ENCODE measurements at places on chromosomes 1 and 21. TPM values are rescaled to one million over a fixed set of nuclear protein-coding genes. Genes with fewer than 3 reads are reported as not detected.

Gene TOR1AIP1
- total RNA-seq = 39.6 TPM

Gene CHIT1
- total RNA-seq = not detected

Gene ADAMTSL4
- total RNA-seq = 5.3 TPM

Gene CFAP74
- total RNA-seq = not detected

GRCh38 chr1:1730870-1731269 lies 6.7 kb upstream of the CDK11A start:
- no peak for DNase-seq
- no peak overlapping the region for H3K4me3 ChIP-seq
- no peaks in the 10 kb centered on the region for H3K4me1 ChIP-seq
- H3K27me3 ChIP-seq = no peaks in the 10 kb centered on the region
- H3K27ac ChIP-seq = no peak overlapping the region
- peaks cover 3% of the 10 kb centered on the region for H3K36me3 ChIP-seq

GRCh38 chr1:164320790-164321731 lies 237.9 kb upstream of the PBX1 start:
- H3K27ac ChIP-seq = no peak overlapping the region
- no peaks in the 10 kb centered on the region for H3K36me3 ChIP-seq
- peak overlapping the region; percentile 46 for H3K4me3 ChIP-seq
- H3K4me1 ChIP-seq = peaks cover 2% of the 10 kb centered on the region

DNA sequence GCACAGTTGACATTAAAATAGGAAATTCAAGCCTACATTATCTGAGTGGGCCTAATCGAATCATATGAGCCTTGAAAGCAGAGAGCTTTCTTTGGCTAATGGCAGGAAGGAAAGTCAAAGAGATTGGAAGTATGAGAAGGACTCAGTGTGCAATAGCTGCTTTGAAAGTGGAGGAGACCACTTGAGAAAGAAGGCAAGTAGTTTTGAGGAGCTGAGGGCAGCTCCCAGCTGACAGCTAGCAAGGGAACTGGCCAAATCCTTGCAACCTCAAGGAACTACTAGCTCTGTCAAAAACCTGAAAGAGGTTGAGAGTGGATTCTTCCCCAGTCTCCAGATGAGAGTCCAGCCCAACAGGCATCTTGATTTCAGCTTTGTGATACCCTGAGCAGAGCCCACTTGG lies 149.0 kb upstream of the CACYBP start:
- H3K4me3 ChIP-seq = no peak overlapping the region
- H3K36me3 ChIP-seq = no peaks in the 10 kb centered on the region
- H3K27ac ChIP-seq = no peak overlapping the region
- no peaks in the 10 kb centered on the region for H3K4me1 ChIP-seq

DNA sequence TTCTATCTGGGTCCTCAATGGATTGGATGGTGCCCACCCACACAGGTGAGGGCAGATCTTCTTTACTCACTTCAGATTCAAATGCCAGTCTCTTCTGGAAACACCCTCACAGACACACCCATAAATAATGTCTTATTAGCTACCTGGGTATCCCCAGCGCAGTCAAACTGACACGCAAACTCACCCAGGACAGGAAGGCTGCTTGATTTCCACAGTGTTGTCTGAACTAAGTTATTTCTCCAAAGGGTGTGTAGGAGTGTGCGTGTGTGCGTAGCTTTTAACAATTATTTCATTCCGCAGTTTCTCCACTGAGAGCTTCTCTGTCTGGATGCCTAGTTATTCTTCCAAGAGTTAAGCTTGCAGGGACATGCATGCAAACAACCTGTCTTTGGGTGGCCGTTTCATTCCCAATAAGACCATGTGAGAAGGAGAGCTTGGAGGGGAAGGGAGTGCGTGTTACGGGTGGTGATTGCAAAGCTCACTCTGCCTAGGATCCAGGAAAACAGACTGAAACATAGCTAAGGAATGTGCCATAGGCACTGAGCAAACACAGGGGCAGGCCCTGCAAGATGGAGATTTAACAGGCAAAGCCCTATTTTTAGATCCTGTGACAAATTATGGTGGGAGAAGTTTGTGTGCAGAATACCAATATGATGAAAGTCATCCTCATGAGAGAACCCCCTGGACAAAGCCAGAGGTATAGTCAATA lies 269.7 kb downstream of the DYRK1A start:
- H3K27me3 ChIP-seq = peaks cover 5% of the 10 kb centered on the region
- peak; percentile 66 for DNase-seq
- H3K4me3 ChIP-seq = no peak overlapping the region
- H3K27ac ChIP-seq = peak overlapping the region; percentile 79

DNA sequence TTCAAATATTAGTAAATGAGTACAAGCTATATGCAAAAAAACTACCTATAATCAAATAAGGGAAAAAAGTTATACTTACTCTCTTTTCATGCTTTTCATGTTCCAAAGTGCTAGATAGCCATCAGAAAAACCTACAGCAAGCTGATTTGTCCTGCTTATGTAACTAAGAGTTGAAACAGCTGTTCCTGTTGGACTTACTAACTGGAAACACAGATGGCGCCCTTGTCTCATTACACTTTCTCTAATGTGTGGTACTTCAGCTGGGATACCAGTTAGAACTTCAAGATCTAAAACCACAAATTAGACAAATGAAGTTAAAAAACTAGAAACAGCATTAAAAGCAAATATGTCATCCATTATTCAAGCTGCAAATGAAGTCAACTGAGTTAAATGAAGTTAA lies 24.3 kb downstream of the AHCTF1 start:
- H3K4me1 ChIP-seq = no peaks in the 10 kb centered on the region
- peaks cover 35% of the 10 kb centered on the region for H3K36me3 ChIP-seq
- DNase-seq = peak; percentile 55
- no peaks in the 10 kb centered on the region for H3K27me3 ChIP-seq
- H3K4me3 ChIP-seq = no peak overlapping the region

DNA sequence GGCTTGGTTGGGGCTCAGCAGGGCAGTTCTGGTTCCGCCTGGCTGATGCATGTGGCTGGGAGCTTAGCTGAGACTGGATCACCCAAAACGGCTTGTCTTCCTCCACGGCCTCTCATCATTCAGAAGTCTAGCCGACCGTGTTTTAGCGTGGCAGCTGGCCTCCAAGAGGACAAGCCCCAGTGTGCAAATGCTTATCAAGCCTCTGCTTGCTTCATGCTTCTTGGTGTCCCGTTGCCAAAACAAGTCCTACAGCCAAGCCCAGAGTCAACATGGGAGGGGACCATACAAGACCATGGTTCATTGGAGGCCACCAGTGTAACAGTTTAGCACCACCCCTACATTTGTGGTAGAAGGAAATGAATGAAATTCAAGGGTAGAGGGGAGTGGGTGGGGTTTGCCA lies 10.5 kb upstream of the KDF1 start:
- no peaks in the 10 kb centered on the region for H3K36me3 ChIP-seq
- H3K4me3 ChIP-seq = no peak overlapping the region
- H3K4me1 ChIP-seq = peaks cover 6% of the 10 kb centered on the region

DNA sequence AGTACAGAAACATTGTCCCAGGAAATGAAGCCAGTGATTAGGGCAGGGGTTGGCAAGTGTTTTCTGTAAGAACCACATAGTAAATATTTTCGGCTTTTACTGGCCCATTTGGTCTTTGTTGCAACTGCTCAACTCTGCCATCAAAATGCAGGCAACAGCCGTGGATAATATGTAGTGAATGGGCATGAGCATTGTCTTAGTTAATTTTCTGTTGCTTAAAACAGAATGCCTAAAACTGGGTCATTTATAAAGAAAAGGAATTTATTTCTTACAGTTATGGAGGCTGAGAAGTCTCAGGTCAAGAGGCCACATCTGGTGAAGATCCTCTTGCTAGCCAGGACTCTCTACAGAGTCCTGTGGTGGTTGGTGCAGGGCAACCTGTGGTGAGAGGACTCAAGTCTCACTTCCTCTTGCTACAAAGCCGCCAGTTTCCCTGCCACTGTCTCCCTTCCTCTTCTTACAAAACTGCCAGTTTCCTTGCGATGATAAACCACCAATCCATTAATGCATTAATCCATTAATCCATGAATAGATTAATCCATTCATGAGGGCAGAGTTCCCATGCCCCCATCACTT lies 166.4 kb downstream of the PSMG1 start:
- H3K36me3 ChIP-seq = no peaks in the 10 kb centered on the region
- no peak for DNase-seq
- no peaks in the 10 kb centered on the region for H3K27me3 ChIP-seq
- H3K4me1 ChIP-seq = peaks cover 27% of the 10 kb centered on the region

GRCh38 chr1:22969304-22969709 lies 3.4 kb downstream of the LACTBL1 start:
- no peaks in the 10 kb centered on the region for H3K36me3 ChIP-seq
- H3K27me3 ChIP-seq = peaks cover 18% of the 10 kb centered on the region
- no peak overlapping the region for H3K4me3 ChIP-seq
- peaks cover 4% of the 10 kb centered on the region for H3K4me1 ChIP-seq
- H3K27ac ChIP-seq = no peak overlapping the region

Measured in astrocyte (in vitro differentiated cells and primary cell).